ENCODE measurements at places on chromosomes 11 and 22. TPM values are rescaled to one million over a fixed set of nuclear protein-coding genes. Genes with fewer than 3 reads are reported as not detected.
A peak's percentile ranks its signal among the peaks of the same experiment; 100 is the strongest.

GRCh38 chr11:108586600-108586999 lies 7.0 kb downstream of the EXPH5 start:
- DNase-seq: no peak

GRCh38 chr22:24325105-24325757 lies 54.6 kb downstream of the SPECC1L start:
- DNase-seq: peak; percentile 79

DNA sequence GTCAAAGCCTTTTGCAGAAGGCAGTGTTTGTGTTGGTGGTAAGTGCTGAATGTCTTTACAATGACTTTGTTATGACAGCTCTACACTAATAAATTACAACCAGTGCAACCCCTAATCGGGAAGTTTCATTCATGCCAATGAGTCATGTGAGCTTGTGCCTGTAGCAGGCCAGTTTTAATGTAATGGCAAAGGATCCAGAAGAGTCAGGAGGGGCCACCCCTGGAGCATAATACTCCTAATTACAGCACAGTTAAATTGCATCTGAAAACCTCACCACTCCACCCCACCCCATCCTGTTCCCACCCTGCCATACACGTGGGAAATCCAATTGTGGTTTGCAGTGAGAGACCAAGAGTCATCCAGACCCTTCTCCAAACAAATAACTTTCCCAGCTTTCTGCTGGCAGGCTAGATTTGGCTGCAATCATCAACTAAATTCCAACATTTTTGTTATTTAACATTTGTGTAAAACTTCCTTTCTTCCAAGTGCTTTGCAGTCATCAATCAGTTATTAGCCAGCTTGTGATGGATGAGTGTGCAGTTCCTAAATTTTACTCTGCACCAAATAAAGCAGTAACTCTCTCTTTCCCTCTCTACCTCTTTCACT lies 277.3 kb upstream of the FAT3 start:
- no peak for DNase-seq

DNA sequence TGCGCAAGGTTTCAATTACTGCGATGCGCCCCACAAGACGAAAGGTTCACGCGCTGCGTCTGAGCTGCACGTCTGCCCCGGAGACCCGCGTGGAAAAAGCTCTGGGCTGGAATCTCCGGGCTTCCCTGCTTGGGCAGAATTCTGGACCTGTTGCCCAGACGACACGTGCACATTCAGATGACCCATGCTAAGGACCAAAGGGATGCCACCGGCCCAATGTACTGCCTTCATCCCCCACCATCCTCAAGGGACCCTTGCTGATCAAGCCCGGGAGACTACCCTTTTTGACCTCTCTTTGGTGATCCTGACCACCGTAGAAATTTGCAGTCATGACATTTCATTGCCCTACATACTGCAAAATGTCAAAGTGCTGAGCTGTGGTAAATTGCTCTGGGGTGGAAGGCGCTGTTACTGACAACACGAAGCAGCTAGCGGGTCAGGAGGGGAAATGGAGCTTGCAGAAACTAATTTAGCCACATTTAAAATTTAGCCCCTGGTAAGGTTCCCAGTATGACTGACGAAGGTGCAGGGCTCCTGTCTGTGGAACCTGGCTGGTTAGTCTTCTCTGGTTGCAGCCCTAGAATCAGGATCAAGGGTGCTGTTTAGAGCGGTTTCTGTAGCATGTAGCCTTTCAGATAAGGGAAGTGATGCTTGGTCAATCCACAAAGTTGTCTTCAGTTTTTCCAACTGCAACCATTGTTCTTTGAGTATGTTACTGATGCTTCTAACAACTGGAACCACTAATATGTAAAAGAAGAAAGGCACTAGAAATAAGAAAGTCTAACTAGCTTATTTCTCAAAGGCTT lies 81.9 kb downstream of the PRR5L start:
- no peak for DNase-seq

GRCh38 chr22:43213051-43213450 lies 26.1 kb upstream of the TTLL12 start:
- DNase-seq: peak; percentile 27

GRCh38 chr22:41127451-41127850 lies 35.1 kb downstream of the EP300 start:
- no peak for DNase-seq

DNA sequence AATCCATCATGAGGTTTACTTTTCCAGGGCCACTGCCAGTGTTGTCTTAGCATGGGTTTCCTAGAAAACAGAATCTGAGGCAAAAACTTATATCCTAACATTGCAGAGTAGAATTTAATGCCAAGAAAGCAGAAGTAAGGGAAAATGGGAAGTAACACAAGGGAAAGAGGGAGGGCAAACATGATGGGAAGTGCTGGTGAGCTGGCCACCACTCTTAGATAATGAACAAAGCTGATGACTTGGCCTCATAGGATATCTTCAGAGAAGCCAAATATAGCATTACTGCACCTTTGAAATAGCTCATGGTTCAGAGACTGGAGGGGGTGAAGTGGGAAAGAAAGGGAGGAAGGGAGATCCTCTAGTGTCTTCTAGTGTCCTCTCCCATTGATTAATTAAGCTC lies 24.8 kb upstream of the CALCB start:
- DNase-seq: no peak

DNA sequence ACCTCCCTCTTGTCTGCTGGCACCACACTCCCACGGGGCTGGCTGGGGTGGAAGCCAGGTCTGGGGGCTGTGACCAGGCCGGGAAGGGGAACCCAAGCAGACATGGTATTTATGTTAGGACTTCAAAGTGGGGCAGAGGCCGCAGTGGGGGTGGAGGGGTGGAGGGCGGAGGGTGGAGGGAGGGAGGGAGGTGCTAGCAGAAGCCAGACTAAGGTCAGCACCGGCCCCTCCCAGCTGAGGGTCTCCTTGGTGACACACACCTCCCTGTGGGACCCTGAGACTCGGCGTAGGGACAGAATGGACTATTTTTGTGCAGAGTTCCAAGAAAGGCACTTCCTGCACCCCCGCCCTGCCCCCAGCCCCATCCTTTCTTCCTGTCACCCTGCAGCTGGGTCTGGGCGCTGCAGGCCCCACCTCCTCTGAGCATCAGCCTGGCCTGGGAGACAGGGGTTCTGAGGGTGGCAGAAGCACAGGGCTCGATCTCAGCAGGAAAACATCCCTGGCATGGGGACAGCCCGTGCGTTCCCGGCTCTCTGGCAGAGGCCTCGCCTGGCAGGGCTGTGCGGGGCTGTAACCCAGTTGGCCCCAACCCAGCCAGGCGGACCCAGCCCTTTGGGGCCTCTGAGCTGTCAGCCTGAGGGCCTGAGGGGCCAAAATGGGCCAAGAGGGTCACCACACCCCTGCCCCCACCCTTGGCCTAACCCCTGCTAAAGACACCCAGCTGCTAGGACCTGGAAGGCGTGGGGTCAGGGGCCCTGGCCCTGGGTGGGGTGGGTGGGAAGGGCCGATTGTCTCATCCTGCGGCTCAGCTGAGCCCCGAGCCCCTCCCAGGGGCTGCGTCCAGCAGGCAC lies 9.6 kb upstream of the CD248 start:
- no peak for DNase-seq

DNA sequence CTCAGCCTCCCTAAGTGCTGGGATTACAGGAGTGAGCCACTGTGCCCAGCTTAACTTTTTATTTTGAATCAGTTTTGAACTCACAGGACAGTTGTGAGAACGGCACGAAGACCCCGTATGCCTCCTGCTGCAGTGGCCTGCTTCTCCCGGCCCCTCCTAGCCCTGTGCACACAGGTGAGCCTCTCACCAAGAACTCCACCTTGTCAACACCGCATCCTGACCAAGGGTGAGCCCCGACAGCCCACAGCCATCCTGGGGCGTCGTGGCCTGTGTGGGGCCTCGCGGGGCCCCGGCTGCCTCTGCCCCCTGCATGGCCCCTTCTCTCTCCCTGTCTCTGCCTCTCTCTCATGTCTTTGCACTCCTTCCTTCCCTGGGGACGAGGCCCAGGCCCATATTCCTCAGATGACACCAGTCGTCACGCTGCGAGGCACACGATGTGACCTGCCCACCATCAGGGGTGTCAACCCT lies 38.8 kb downstream of the GNB1L start:
- DNase-seq: no peak

DNA sequence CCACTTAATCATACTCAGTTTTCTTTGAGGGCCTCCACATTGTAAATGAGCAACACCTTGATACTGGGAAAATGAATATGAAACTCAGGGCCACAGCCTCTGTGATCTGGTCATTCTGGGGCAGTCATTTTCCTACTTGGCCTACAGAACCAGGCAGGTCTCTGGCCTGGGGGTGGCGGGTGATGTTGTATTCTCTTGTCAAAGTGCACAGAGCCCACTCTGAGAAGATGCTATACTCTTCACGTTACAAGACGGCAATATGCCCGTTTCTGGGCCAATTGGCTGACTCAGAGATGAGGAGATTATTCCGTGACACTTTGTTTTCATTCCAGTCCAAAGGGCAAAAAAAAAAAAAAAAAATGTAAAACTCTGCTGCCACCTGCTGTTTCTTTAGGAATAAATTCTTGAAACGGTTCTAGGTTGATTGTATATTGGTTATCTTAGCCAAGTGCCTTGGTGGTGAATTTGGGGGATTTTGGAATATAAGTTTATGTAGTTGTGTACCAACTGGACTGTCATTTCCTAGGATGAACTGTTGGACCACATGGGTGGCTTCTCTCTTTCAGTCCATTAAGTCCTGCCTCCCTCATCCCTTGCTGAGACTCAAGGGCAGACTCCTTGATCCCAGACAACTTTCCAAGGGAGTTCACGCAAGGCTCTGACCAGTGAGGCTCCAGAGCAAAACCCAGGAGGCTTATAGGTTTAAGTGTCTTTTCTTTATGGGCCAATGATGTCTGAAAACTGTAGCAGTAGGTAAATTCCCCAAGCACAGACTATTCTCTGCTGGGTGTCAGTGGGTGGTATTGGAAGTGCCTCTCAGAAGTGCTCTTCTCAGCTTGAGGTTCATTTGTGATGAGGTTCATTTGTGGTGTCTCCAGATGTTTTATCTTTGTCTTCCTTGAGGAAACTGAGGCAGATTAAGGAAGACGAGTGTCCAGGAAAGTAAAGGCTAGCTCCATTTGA lies 18.2 kb downstream of the ADM start:
- peak; percentile 84 for DNase-seq

HTR3A gene
- not detected for total RNA-seq

PHLDB1 gene
- total RNA-seq: 20.8 TPM

MMP3 gene
- 0.05 TPM for total RNA-seq

ZDHHC13 gene
- total RNA-seq: 15.0 TPM
